Stimulated activated CD8-positive, alpha-beta memory T cell treated with anti-CD3 and anti-CD28 coated beads, Interleukin-15, amount 100 ng/mL, for 48 hours (primary cell): ENCODE measurements at places on chromosomes 13 and 19.

DNA sequence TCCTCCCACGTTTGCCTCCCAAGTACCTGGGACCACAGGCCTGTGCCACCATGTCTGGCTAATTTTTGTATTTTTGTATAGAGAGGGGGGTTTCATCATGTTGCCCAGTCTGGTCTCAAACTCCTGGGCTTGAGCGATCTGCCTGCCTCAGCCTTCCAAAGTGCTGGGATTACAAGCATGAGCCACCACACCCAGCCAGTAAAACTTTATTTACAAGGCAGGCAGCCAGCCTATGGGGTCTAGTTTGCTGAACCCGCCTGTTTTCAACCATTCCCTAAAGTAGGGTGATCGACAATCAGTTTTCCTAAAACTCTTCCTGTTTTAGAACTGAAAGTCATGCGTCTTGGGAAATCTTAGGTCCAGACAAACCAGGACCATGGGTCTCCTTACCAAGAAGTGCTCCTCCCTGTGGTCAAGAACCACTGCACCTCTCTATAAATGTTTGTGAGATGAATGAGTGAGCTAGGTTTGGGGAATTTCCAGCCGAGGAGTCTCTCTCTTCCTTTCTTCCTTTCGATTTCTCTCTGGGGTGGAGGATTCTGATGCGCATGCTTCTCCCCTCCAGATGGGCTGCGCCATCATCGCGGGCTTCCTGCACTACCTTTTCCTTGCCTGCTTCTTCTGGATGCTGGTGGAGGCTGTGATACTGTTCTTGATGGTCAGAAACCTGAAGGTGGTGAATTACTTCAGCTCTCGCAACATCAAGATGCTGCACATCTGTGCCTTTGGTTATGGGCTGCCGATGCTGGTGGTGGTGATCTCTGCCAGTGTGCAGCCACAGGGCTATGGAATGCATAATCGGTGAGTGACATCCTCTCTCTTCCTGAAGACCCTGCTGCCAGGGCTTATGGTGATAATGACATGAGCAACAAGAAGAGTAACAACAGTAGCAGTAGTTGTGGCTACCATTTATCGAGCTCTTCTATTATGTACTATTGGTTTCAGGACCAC is 38.7 kb downstream of the ADGRE1 start:
- no peak for DNase-seq

DNA sequence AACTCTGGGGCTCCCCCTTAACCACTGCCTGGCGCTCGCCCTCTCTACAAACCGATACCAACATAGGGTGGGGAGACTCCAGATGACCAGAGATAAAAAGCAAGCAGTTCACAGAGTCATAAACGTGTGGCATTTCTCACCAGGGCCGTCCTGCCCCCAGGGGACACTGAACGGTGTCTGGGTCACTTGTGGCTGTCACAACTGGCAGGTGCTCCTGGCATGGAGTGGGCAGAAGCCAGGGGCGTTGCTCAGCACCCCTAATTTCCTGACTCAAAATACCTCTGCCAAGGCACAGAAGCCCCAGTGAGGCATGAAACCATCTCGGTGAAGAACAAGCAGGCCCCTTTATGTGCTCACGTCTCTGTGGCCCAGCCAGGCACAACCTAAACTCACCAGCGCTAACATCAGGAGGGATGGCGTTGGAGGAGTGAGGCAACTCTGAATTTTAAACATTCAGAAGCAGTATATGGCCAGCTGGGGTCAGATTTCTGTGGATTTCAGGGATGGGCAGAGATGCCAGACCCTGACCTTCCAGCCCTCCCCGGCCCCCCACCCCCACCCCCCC is 1.8 kb downstream of the PIP5K1C start:
- no peak for DNase-seq

DNA sequence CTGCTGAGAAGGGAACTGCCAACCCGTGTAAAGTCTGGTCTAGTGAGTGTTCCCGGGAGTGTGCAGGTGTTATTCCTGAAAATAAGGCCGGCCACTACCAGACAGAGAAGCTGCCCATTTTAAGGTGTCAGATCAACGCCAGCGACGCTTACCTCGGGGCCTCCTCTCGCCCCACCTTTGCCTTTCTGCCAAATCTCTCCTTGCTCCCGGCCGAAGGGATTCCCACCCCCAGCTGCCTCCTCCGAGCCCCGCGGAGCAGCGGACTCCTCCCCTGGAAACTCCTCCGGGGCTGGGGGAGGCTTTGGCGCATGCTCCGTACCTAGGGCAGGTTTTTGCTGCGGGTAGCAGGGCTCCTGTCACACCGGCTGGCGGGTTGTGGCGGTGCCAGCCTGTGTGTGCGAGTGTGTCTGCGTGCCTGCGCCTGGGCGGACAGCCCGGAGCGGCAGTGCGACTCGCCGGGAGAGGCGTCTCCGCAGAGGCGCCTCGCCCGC is at the start of gene HS6ST3:
HS6ST3 (plus strand) TSS at position 359 of the 491 bp plus-strand sequence.
- no peak for DNase-seq

DNA sequence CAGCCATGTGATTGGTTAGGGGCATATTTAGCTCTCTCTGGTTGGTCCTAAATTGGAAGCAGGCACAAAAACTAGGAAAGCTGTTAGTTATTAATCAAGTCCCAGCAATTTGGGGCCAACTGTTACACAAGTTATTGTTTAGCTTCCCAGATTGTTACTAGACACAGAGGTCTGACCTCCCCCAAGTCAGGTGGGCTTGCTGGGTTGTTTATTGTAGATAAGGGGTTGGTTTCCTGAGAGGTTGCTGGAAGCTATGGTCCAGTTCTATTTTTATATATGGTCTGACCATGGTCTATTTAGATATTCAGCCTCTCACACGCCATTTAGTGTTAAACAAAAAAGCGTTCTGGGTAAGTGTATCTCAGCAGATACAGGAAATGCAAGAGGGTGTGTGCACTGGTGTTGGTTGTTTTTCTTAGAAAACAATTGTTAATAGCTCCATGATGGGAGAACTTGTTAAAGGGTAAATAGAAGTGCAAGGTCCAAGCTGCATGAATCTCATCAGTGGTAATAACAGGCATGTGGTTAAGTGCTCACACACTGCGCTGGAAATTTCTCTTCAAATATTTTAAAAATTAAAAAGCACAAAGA is 150.0 kb downstream of the RAP2A start:
- DNase-seq = no peak

GRCh38 chr19:36009220-36009619 is 607 bp upstream of the SYNE4 start:
- DNase-seq = peak; percentile 46

DNA sequence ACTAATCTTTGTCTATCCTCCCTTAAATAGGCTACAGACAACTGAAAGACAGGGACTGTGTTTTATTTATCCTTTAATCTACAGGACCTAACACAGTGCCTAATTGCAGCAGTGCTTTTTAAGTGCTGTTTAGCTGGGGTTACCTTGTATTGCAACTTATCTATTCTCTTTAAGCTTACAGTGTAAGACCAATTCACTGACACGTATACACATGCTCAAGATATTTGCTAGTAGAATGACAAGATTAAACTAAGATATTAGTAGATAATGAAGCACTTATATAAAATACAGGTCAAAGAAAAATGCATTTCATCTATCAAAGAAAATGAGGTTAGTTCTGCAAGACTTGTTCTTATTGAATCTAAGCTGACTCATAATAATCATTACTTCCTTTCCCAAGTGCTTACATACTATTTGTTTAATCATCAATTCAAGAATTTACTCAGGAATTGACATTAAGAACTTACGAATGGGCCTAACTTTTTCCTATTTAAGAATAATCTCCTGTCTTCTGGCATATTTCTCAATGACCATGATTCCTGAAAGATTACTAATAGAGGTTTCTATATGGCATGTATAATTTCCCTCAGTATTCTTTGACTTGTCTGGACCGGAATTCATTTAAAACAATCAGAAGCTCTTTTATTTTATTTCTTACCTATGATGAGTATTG is 75.8 kb upstream of the MAB21L1 start:
- DNase-seq = no peak

DNA sequence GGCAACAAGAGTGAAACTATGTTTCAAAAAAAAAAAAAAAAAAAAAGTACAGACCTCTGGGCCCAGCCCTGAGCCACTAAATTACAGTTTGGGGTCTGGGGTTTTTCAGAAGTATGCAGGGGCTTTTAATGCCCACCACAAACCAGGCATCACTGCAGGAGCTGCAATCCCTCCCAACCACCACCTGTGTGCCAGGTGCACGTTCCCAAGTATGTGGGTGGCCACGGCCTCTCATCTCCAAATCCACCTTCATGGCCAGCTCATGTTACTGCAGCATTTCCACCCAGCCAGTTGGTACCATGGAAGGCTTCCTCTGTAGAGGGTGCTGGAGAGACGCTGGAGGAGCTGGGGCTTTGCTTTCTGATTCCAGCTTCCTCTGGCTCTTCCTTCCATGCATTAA is 26.5 kb downstream of the CEP89 start:
- no peak for DNase-seq

- no peak for DNase-seq
These were observed 1.4 kb upstream of the HSD17B14 start for GRCh38 chr19:48837687-48838086.

- DNase-seq = no peak
These were observed 9.2 kb upstream of the GSX1 start for GRCh38 chr13:27783111-27783510.

- no peak for DNase-seq
These were observed 578.8 kb downstream of the DCT start for GRCh38 chr13:93900731-93901130.
